ENCODE measurements at places on chromosomes 2 and 18. TPM values are rescaled to one million over a fixed set of nuclear protein-coding genes. Genes with fewer than 3 reads are reported as not detected.
A peak's percentile ranks its signal among the peaks of the same experiment; 100 is the strongest.

GRCh38 chr2:233419602-233420391 lies 65.5 kb downstream of the DGKD start:
- no peak for DNase-seq

Gene CSRNP3
- total RNA-seq = 2.7 TPM

Gene VWA3B
- 0.77 TPM for total RNA-seq

DNA sequence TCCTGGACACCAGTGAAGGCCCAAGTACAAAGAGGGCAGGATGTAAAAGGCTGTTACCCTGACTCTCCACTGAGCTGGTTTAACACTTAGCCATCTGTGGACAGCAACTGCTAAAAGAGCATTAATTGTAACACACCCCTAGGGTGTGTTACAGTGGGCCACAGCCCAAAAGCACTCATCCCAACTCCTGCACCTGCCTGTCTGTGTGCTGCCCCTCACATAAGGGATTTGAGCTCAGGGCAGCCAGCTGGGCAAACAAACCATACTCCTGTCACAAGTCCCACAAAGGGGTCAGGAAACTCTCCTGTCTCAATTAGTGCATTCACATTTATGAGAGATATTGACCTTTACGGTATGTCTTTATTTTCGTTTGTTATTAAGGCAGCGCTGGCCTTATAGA lies 833.1 kb upstream of the NXPH2 start:
- DNase-seq = no peak

- DNase-seq = no peak
Observed at GRCh38 chr2:6512589-6512988, 353.1 kb downstream of the CMPK2 start.

Gene TXNDC9
- 121 TPM for total RNA-seq

DNA sequence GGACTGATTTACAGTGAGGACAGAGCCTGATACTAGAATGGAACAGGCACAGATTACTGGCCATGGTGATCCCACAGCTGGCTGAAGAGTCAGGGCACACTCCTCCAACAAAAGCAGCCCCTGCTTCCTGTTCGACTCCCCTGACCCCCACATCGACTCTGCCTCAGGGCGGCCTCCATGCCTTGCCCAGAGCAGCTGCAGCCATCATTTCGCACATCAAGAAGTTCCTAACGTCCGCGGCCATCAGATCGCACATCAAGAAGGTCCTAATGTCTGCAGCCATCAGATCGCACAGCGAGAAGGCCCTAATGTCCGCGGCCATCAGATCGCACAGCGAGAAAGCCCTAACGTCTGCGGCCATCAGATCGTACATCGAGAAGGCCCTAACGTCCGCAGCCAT lies 192.8 kb upstream of the PXDN start:
- DNase-seq = no peak

Gene ANKRD23
- total RNA-seq = 6.0 TPM

DNA sequence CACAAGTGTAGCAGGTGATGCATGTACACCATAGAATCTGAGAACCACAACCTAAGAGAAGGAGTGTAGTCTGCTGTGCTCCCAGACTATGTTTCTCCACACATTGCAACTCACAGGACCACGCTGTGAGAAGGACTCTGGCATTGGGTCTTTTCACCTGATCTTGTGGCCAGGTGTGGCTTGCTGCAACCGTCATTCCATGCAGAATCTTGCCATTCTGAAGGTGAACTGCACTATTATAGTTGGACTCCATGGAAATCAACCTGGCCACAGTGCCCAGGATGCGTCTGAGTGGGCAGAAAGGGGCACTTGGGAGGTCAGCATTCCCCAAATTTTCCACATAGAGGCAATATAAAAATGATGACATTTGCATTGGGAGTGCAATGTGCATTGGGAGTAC lies 122.2 kb downstream of the CAPN13 start:
- no peak for DNase-seq

GRCh38 chr18:45197526-45197970 lies 417.7 kb upstream of the SLC14A2 start:
- DNase-seq = peak; percentile 67

- DNase-seq = no peak
Observed at GRCh38 chr18:75365254-75365629, 62.3 kb downstream of the SMIM21 start.

Gene SLC9A2
- 1.5 TPM for total RNA-seq

DNA sequence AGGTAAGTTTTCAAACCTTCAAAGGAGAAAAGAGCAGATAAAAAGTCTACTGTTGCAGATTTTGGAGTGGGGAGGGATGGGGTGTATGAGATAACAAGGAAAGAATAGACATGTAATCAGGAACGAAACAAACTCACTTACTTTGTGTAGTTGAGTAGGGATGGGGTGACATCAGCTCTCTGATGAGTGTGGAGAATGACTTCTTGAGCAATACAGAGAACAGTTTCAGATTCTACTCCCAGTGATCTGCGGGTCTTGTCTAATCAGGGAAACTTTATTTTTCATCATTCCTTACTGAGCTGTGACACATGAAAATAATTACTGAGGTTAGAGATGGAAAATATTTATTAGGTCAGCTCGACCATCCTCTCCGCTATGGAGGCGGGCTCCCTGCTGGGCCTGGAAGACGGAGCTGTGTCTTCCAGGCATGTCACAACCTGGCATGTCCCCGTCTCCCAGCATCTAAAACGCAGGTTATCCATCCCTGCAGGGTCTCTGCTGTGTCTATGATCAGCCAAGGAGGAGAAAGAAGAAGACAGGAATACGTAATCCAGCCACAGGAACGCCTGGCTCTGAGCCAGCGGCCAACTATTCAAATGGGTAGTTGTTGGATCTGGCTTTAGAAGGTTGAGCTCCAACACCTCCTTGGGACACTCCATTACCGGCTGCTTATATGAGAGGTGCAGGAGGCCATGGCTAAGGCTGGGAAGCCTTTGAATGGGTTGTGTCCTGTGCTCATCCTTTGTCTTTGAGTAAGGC lies 99.0 kb upstream of the SATB2 start:
- peak; percentile 31 for DNase-seq

DNA sequence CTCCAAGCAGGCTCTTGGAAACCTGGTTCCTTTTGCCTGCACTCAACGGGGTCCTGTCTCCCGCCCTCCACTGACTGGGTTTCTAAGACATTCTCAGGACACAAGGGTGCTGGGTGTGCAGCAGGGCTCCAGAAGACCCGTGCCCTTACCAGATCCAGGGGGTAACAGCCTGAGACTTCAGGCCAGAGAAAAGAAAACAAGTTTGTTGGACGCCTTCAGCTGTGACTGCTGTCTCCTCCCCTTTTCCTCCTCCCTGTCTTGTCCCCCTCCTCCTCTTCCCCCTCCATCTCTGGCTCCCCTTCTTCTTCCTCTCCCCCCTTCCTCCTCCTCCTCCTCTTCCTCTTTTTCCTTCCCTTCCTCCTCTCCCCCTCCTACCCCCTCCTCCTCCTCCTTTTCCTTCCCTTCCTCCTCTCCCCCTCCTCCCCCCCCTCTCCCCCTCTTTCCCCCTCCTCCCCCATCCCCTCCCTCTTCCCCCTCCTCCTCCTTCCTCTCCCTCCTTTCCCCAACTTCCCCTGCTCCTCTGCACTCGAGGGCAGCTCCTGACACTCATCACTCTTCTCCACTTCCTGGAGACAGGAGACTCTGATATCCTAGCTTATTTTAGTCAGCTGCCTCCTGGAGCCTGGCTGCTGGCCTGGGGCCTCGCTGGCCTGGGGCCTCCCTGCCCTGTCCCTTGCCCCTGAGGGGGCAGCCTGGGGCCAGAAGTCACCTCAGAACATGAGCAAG lies 12.4 kb downstream of the ADRA2B start:
- DNase-seq = no peak

GRCh38 chr18:79543861-79544385 lies 135.7 kb upstream of the CTDP1 start:
- no peak for DNase-seq

GRCh38 chr2:73855526-73855925 lies 26.8 kb downstream of the STAMBP start:
- DNase-seq = no peak

DNA sequence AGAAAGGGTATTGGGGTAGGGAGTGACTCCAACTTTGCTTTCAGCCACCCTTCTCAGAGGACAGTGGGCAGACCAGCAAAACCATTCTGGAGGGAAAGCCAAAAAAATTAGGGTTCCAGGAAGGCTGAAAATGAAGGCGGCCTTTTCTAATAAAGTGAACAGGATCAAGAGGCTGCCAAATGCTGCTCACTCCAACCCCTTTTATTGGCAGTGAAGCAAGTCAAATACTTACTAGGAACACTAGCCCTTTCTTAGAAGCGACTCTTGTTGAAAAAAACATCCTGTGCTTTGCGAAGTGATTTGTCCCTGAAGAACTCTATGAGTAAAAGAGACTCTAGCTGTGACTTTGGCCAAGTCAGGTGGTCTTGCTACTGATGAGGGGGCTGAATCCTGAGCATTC lies 83.6 kb upstream of the CYP1B1 start:
- DNase-seq = no peak

Gene VIT
- not detected for total RNA-seq

Gene CCDC138
- 28.1 TPM for total RNA-seq

- no peak for DNase-seq
Observed at GRCh38 chr2:226703514-226703913, 96.1 kb downstream of the IRS1 start.

Gene CD28
- total RNA-seq = not detected

Gene ITGB6
- 3.1 TPM for total RNA-seq

GRCh38 chr2:151774506-151774905 lies 40.2 kb upstream of the NEB start:
- DNase-seq = peak; percentile 12

Gene MYL12B
- total RNA-seq = 154 TPM

DNA sequence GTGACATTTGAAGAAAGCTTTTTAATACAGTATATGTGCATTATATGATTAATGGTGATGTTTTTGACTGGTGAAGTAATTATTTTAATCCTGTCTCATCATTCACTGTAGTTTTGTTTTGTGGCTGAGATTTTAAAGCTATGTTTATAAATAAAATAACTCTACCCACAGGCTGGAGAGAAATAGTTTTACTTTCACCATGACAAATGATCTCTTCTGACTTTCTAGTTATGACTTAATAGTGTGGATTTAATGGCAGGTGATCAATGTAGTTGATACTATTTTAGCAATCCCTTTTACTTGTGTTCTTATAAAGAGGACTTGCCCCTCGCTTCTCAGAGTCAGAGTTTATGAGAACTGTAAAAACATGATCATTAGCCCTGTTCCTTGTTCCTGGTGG lies 289.5 kb upstream of the SIX3 start:
- no peak for DNase-seq

- DNase-seq = no peak
Observed at GRCh38 chr18:56825878-56826277, 174.7 kb downstream of the WDR7 start.

Gene CCDC148
- 4.9 TPM for total RNA-seq

DNA sequence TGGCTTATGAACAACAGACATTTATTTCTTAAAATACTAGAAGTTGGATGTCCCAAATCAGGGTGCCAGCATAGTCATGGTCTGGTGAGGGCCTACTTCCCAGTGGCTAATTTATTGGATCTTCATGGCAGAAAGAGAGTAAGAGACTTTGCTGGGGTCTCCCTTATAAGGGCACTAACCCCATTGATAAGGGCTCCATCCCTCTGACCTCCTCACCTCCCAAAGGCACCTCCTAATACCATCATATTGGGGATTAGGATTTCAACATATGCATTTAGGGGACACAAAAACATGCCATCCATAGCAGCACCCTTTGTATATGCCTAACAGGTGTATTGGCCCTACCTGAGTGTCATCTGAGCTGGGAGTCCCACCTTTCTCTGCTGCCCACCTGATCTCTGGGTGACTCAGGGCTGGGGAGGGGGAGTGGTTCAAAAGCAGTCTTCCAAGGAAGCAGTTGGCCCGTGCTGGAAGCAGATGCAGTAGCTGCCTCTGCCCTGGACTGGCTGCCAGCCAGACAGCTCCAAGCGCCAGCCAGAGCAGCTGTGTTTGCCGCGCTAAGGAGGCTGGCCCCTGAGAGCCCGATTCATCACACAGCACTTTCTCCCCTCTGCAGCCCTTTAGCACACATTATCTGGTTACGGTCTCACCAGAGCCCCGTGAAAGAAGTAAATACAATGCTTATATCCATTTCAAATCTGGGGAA lies 84.6 kb downstream of the SMAD7 start:
- peak; percentile 43 for DNase-seq

DNA sequence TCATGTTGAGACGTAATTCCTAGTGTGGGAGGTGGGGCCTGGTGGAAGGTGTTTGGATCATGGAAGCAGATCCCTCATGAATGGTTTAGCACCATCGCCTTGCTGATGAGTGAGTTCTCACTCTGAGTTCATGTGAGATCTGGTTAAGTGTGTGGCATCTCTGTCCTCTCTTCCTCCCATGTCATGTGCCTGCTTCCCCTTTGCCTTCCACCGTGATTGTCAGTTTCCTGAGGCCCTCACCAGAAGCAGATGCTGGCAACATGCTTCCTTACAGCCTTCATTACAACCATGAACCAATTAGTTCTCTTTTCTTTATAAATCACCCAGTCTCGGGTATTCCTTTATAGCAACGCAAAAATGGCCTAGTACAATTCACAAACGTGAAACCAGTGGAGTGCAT lies 14.6 kb upstream of the MCM6 start:
- no peak for DNase-seq

DNA sequence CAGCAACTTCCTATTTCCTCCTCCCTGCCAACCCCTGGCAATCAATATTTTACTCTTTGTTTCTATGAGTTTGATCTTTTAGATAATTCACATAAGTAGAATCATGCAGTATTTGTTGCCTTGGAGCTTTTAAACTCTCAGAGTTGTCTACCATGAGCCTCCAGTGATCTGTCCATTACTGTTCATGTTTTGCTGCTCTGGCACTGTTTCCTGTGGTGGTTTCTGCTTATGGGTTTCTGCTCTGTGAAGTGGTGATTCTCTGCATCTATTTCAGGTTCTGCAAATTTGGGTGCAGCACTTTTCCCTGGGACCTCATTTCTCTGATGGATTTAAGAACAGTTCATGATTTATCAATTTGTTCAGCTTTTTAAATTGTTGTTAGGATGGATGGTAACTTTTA lies 908.1 kb upstream of the FANCL start:
- no peak for DNase-seq

DNA sequence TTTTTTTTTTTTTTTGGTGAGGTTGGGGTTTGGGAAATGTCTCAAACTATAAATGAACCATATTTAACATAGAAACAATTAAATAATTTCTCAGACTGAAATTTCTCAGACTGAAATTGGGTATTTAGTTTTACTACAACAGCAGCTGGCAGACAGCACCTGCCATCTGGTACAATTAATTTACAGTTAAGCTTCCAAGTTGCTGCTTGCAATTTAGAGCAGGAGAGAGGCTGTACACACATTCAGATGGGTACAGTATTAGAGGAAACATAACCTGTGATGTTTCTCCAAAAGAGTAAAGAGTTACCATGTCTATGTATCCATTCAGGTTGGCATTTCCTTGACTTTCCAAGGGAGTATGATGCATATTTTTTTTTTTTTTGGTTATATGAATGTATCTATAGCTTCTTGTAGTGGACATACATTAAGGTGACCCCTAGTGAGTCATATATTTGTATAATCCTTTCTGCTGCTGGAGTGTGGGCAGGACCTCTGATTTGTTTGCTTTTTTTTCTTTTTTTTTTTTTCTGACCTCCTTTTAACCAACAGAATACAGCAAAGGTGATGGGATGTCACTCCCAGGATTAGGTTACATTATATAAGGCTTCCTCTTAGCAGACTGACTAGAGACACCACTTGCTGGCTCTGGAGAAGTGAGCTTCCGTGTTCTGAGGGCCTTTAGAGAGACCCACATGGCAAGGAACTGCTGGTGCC lies 201.7 kb downstream of the PTH2R start:
- no peak for DNase-seq

Gene FBXO41
- total RNA-seq = 1.3 TPM

GRCh38 chr2:105432044-105432399 lies 33.2 kb upstream of the FHL2 start:
- no peak for DNase-seq

Measured in Daoy (cell line).